NT2/D1 (cell line): ENCODE measurements at places on chromosomes 2 and 18.
A peak's percentile ranks its signal among the peaks of the same experiment; 100 is the strongest.

- DNase-seq, result no peak
These were observed 12.9 kb downstream of the CCDC148 start for GRCh38 chr2:158443606-158444005.

- DNase-seq, result no peak
These were observed 3.0 kb downstream of the SCG2 start for GRCh38 chr2:223598994-223599639.

DNA sequence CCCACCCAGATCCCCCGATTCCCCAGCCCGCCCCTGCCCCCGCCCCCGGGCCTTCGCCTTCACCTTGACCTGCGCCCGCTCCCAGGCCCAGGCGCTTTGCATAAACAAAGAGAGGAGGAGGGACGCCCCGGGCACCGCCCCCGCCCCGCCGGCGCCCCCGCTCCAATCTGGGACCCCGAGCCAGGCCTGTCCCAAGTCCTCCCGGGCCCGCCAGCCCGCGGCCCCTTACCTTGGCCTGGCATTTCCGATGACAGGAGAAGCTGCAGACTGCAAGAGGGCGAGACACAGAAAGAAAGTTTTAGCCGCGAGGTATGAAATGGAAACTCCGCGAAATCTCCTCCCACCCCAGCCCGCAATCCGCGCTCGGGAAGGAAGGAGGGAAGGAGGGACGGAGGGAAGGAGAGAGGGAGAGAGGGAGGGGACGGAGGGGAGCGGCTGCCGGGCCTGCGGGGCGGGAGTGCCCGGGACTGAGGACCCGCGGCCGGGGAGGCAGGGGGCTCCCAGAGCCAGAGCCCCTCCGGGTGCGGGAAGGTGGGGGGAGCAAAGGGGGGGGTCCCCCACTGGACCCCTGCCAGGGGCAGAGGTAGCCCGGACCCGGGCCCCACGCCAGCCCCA is 24.2 kb downstream of the TNS1 start:
- no peak for DNase-seq

DNA sequence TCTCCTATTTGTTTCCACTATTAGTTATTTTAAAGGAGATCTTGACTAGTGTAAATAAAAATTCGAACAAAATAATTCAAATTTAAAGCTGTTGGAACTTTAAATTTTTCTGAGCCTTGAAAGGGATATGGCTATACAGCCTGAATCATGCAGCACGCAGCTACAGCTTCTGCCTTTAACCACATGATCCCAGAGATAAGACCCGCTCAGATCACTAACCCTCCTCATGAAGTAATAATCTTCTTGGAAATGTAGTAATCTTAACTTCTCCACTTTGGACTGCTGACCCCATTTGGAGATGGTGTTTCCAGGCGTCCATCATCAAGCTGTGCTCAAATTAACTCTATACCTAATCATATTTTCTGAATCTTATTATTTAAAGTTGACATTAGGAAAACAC is 336.6 kb downstream of the DSC3 start:
- DNase-seq, result no peak

DNA sequence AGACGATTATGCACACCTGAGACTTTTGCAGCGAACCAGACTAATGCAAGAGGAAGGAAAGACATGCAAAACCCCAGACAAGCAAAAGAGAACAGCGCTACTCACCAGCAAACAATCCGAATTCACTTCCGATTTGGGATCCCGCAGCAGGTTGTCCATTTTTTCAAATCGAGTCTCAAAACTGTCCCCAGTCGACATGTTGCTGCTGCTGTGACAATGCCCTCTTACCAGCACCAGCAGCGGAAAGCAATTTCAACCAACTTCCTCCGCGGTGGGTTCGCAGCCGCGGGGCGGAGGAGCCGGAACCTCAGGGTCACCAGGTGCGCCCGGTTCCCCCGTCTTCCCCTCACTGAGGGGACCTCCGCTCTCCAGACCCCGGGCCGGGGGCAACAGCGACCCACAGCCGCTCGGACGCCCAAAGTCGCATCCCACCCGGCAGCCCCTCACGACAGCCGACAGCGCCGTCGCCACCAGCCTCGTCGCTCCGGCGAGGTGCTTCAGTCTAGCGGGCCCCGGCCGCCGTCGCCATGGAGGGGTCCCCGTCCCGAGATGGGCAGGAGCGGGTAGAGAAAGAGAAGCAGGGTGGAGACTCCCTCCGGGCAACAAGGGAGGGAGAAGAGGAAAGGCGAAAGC is 784 bp downstream of the ROCK1 start:
- peak; percentile 15 for DNase-seq

GRCh38 chr2:140630557-140630956 is 1500.3 kb downstream of the LRP1B start:
- DNase-seq, result no peak

DNA sequence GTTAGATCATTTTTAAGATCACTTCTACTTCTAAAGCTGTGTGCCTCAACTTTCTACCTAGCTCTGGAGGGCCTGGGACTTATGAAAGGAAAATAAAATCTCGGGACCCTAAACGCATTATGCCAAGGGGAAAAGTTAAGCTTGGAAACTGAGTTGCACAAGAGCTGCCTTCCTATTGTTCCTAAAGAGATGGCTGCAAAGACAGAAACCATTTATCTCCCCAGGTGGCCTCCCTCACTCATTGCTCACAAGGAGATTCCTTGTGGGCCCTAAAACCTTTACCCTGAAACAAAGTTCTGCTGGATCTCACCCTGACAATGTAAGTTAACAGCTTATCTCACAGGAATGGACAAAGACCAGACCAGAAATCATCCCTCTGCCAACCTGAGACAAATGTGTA is 26.8 kb downstream of the TUBB6 start:
- DNase-seq, result no peak

GRCh38 chr2:234674781-234675201 is 177.9 kb upstream of the ARL4C start:
- no peak for DNase-seq

DNA sequence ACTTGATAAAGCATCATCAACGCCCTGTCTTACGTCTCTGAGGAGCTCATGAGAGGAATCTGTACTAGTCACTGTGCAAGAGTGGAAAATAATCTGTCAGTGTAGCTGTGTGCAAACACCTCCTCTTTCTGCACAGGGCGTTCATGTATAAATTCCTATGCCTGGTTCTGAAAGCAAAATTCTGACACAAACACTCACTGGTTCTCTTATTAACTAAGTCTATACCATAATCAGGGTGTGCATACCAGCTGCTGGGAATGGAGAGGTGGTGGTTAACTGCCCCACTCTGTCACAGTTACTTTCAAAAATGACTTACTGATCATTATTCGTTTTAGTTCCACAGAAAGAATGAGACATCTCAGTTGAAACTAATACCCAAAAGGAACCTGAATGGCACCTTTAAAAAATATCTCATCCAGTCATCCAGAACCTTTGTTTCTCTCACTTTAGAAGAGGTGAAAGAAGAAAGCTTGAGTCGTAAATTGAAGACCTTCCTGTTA is 35.7 kb downstream of the STK39 start:
- DNase-seq, result no peak

DNA sequence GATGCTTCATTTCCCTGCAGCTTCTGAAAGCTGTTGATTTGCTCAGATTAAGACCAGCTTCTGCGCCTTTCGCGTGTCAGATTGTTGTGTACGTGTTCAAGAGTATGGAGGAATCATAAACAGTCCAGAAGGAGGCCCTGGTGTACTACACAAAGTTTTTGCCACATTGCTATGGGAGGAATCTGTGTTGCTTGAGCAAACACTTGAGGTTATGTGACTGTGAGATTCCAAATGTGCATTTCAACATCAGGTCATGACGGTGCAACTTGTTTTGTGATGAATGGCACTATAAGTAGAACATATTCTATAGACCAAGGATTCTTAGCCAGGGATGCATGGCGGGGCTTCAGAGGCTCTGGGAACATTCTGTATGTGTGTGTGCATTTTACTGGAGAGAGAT is 35.0 kb downstream of the SRSF7 start:
- DNase-seq, result no peak

DNA sequence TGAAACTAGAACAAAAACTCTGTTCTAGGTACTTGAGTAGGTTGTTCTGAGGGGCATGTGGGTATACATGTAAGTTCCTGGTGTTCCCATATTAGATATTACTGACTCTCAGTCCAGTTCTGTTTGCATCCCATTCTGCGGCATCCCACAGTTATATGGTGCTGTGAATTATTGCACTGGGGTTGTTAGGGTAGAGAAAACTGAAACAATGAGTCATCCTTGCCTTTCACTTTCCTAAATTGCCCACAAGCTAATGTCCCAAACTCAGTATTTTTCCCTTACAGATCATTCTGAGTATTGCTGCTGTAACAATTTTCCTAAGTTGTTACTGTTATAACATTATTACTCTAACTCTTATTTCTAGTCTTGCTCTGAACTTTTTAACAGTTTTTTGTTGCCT is 3.0 kb downstream of the WDR75 start:
- no peak for DNase-seq
